ENCODE measurements at places on chromosomes 13 and 19.

DNA sequence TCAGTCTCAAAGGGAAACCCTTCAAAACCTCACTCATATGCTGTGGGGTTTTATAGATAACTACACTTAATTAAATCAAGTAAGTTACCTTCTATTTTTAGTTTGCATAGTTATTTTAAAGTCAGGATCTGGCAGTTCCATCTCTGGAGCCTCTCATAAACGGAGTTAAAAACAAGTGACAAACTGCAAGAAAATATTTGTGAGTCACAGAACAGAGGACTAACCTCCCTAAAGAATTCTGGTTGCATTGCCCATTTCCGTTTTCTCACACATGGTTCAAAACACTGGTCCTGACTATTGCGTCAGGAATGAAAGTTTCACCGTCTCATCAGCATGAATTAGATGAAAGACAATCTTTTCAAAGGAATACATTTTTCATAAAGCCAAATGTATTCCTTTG is 10.6 kb downstream of the RXFP2 start:
- peaks cover 2% of the 10 kb centered on the region for H3K27me3 ChIP-seq
- H3K36me3 ChIP-seq = no peaks in the 10 kb centered on the region
- H3K27ac ChIP-seq = no peak overlapping the region
- H3K4me1 ChIP-seq = no peaks in the 10 kb centered on the region
- DNase-seq = no peak

DNA sequence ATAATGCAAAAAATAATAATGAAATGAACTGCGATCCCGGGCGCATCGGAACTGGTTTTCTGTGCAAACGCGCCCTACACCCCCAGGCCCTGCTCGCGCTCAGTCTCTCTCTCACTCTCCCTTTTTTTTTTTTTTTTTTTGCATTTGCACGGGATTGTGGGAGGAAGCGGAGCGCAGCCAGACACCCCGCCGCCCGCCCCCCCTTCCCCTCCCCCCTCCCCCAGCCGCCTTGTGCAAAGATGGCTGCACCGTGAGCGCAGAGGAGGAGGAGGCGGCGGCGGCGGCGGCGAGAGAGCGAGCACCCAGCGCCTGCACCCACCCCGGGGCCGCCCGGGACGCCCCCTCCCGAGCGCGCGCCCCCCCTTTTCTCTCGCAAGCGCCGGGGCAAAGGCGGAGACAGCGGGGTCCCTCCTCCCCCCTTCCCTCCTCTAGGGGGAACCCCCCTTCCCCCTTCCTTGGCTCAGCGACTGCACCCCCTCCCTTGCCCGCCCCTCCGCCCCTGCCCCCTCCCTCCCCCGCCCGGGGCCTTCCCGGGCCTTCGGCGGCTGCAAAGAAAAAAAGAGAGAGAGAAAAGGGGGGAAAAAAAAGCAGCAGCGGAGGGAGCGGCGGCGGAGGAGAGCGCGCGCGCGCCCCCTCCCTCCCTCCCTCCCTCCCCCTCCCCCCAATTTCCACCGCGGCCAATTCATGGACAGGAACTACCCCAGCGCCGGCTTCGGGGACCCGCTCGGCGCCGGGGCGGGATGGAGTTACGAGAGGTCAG is at the start of gene PRR12:
Gene PRR12, plus strand, starts transcription at position 212 of the 760 bp plus-strand sequence. Its CDS starts 473 bp downstream, at position 685.
- peak within 1 kb of the TSS; percentile 77 for H3K4me3 ChIP-seq
- H3K27me3 ChIP-seq = no peaks in the 10 kb centered on the region
- peaks cover 25% of the 10 kb centered on the region for H3K4me1 ChIP-seq
- H3K36me3 ChIP-seq = peaks cover 9% of the 10 kb centered on the region
- H3K27ac ChIP-seq = peak within 1 kb of the TSS; percentile 85

DNA sequence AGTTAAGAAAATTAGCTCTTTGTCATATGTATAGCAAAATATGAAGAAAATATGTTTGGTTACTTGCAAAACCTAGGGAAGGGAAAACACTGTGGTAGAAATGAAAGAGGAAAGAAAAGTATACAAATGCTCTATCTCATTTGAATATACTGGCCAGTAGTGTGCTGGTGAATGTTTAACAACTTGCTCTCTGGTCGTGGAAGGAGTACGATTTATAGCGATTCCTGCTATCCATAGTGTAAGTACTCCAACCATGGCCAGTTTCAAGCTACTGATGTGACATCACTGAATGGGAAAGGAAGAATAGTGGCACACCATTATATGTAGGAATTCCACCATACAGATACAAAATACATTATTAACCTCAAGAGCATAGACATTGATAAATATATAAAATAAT is 9.3 kb downstream of the BORA start:
- no peaks in the 10 kb centered on the region for H3K27me3 ChIP-seq
- H3K27ac ChIP-seq = no peak overlapping the region
- no peak for DNase-seq
- peaks cover 4% of the 10 kb centered on the region for H3K4me1 ChIP-seq
- H3K36me3 ChIP-seq = peaks cover 42% of the 10 kb centered on the region
- no peak overlapping the region for H3K4me3 ChIP-seq

DNA sequence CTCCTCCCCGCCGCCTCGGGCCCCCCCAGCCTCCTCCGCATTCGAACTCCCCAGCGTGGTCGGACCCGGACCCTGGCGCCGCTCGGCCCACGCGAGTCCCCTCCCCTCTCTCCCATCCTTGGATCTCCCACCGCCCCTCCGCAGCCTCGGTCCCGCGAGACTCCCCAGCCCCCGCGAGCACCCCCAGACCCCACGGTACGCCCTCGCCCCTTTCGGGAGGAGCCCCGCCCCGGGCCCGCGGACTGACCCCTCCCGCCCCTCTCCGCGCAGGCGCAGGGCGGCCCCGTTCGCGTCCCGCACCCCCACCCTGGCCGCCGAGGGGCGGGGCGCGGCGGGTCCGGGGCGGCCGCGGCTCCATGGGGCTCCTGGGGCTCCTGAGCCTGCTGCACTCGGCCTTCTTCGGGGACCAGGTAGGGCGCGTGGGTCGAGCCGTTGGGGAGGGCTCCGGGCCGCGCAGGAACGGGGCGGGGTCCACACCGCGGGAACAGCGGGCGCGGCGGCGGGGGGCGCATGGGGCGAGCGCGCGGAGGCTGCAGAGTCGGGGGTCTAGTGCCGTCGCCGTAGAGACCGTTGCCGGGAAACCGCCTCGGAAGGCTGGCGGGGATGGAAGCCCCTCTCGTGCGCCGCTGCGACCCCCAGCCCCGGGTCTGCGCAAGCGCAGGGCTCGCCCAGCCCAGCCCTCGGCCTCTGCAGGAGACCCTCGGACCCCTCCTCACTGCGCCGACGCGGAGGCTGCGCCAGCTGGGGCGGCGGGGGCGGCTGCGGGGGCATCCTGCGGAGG is 3.8 kb upstream of the APC2 start:
- DNase-seq = no peak
- H3K4me3 ChIP-seq = no peak overlapping the region
- peaks cover 36% of the 10 kb centered on the region for H3K27me3 ChIP-seq
- peaks cover 15% of the 10 kb centered on the region for H3K36me3 ChIP-seq

GRCh38 chr19:45508417-45508860 is 1.2 kb downstream of the VASP start:
- peak; percentile 66 for DNase-seq
- H3K36me3 ChIP-seq = peaks cover 3% of the 10 kb centered on the region
- H3K4me1 ChIP-seq = peaks cover 51% of the 10 kb centered on the region
